Suppressor macrophage (primary cell): ENCODE measurements at places on chromosomes 6 and 20.

DNA sequence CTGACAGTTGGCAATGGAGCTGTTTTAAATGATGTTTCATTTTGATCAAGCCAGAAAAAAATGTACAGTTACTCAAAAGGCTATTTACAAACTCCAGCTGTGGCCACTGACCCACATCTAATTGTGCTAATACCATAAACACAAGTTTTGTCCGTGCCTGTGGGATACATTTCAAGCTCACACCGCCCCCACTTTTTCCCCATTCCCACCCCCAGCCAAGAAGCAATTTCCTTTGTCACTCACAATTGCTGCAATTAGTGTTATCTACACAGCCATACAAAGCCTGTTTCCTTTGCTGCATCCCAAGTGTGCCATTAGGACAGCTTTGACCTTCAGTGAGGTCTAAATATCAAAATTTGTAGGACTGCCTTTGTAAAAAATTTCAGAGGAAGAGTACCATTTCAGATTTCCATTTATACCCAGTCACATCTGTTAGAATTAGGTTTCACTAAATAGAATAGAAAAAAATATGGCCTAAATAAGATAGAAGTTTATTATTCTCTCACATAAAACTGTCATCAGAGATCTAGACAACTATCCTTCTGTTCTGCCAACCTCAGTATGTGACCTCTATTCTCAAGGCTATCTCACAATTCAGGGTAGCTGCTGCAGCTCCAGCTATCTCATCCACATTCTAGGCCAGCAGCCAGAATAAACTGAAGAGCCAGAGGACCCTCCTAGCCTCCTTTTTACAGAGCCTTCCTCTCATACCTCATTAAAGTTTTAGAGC is 202.6 kb downstream of the NFATC2 start:
- DNase-seq, result no peak

GRCh38 chr20:47274401-47275108 is 81.9 kb downstream of the ZMYND8 start:
- peak; percentile 92 for DNase-seq

DNA sequence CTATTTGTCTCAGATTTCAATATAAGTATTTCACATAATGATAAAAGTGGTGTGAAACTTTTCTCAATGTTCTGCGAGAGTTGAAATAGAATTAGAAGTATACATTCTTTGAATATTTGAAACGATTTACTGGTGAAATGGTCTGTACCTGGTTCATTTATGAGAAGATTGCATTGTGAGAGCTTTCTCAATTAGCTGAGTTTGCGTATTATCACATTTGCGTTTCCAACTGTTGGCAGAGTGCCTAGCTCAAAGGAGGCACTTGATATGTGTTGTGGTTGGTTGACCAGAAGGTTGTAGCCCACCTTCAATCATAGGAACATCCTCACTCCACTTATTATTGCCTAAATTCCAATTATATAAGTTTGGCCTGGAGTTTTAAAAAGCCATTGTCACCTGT is 58.8 kb upstream of the EXOC2 start:
- DNase-seq, result no peak

- DNase-seq, result no peak
These were observed 190.4 kb upstream of the MCHR2 start for GRCh38 chr6:100184473-100184872.

GRCh38 chr6:105936972-105937371 is 149.2 kb upstream of the PRDM1 start:
- DNase-seq, result no peak

DNA sequence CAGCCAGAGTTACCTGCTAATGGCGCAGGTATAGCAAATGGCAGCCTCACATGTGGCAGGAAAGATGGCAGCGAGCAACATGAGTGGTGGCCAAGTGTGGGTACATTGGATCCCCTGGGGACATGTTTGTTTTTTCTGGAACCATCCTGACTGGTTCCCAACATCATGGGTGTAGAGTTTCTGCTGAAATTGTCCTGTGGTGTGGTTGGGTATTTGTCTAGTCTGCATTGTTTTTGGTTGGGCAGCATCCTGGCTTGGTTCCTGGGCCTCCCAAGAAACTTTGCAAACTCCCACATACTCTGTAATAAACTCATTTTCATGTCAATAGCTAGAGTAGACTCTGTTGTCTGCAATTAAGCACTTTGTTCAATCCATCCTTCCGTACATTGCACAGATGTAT is 282.6 kb downstream of the CDC5L start:
- no peak for DNase-seq

GRCh38 chr6:34200340-34200971 is 36.2 kb upstream of the HMGA1 start:
- DNase-seq, result no peak

- DNase-seq, result no peak
These were observed 21.1 kb downstream of the SCUBE3 start for GRCh38 chr6:35234901-35235300.

DNA sequence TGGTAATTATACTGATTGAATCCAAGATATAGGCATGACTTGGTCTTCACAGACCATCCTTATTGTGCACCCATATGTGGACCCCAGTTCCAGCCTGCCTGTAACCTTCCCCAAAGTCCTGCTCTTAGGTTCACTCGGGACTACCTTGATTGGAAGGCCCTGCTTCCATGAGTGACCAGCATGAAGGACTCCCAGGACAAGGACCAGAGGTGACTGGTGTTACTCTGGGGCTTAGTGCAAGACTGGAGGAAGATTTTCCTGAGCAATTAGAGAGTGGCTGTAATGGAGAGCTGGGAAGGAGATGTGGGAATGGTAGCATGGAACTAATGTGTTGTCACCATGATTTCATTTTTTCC is 15.1 kb downstream of the BRD2 start:
- no peak for DNase-seq

- DNase-seq, result no peak
These were observed 247.9 kb downstream of the CDH4 start for GRCh38 chr20:61499859-61500554.

GRCh38 chr6:125104425-125104824 is 49.1 kb upstream of the TPD52L1 start:
- DNase-seq, result no peak

DNA sequence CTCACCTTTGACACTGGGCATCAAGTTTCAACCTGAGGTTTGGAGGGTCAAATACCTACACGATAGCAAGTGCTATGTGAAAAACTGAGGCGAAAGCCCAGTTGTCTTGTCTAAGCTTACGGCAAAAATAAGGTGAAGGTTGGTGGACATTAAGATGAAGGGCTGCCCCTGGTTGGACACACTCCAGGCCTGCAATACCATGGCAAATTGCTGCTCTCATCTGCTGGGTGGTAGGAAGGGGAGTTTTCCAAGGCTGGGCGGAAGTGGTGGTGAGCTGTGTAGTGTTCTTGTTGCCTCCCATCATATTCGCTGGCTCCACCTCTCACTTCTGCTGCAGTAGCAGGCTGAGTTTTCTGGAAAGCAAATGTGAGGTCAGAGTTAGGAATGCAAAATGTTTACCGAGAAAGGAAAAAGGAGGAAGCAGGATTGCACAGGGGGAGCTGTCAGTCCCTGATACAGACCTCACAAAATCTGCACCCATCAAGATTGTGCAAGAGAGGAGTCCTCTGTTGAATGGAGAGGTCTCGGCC is 33.7 kb downstream of the SCP2D1 start:
- DNase-seq, result no peak

GRCh38 chr20:17912916-17913315 is 55.7 kb downstream of the SNX5 start:
- DNase-seq, result no peak

DNA sequence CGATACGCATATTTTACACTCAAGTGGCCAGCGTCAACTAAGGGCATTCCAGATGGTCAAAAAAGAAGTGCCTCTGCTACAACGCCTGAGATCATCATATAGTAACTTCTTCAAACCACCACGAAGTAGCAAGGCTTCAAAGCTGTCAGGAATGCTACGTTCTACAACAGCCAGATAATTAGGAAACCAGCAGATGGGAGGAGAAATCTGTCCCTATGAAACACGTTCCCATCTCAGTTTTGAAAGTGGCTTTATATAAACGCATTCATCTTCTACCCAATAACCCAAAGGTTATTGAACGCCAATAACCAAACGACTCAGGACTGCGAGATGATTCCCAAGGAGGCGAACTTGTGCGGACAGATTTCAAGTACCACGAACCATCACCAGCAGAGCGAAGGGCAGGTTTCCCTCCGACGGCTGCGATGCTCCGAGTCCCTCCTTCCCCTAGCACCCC is 1.2 kb downstream of the ABHD12 start:
- peak; percentile 61 for DNase-seq

- DNase-seq, result no peak
These were observed 31.5 kb downstream of the NINL start for GRCh38 chr20:25553819-25554296.

DNA sequence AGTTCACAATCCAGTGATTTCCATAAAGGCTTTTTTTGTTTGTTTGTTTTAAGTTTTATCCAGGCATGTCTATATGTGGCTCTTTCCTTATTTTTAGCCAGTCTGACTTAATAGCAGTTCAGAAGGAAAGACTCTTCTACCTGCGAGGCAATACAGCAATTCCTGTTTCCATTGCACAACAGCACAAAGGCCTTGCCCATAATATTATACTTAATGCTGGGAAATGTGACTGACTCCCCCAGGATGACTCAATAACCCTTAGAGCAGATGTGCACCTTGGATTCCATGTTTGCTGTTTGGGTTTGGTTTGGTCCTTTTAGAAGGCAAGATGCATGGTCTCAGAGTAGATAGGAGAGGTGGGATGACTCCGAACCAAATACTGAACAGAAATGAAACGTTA is 184.1 kb downstream of the MTFR2 start:
- no peak for DNase-seq

DNA sequence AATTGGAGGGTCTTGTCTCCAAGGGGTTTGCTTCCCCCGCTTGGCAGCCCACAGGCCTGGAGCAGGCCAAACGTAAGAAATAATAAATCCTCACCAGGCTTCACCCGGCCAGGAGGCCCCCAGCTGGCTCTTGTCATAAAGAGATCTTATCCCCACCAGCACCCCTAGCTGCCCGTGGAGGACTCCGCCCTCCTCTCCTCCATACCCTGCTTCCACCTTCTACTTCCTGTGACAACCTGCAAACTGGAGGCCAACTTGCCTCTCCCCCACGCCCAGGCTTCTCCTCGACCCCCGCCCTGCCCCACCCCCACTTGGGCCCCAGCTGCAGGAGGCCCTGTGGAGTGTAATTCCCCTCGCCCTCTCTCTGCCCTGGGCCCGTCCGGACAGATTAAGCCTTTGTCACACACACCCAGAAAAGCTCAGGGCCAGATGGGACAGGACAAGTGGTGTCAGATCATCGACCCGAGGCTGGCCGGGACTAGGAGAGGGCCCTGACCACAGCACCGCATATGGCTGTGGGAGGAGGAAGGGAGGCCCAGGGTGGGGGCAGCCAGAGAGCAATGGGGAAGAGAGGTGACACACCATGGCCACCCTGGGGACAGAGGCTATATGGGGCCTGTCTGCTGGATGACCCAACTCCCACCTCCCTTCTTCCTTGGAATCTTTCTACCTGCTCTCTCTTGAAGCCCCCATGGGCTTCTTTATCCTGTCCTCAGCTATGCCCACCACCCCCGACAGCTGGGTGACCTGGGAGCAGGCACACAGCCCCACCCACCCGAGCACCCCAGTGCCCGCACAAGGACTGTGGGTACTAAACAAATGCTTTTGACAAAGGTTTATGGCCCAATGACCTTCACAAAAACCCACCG is 3.9 kb downstream of the NOL4L start:
- peak; percentile 78 for DNase-seq

DNA sequence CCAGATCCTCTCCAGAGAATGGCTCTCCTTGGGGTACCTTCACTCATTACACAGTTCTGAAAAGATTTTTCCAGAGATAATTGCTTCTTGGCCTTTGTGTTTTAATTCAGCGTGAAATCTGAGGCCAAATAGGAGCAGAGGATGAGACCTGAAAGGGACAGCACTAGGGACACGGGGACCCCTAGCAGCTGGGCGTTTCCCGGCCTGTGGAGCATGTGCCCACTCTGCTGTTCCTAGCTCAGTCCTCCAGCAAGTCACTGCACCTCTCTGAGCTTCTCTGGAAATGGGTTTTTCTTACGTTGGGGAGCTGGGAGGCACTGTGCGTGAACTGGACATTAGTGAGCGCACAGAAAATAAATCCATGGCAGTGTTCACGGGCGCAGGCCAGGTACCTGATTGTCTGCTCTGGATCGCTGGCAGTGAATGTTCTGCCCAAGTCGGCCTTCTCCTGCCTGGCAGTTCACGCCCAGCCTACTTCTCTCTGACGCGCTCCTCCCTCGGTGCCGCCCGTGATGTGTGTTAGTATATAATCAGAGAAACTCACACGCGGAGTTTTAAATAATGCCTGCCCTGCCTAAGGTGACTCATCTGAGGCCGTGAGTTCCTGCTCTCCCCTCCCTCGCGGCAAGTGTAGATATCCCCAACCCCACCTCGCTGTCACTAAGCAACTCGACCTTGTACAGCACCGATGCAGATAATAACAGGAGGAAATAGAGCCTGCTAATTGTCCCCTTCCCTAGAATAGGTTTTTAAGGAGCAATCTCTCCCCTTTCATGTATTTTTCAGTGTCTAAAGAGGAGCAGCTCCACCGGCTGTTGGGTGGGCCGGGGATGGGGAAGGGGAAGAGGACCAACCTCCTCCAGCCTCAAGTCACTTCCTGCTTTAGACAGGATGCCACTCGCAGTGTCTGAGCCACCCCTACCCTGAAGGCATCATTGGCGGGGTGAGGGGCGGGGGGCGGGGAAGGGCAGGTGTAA is 2.7 kb upstream of the TUBB2A start:
- no peak for DNase-seq

DNA sequence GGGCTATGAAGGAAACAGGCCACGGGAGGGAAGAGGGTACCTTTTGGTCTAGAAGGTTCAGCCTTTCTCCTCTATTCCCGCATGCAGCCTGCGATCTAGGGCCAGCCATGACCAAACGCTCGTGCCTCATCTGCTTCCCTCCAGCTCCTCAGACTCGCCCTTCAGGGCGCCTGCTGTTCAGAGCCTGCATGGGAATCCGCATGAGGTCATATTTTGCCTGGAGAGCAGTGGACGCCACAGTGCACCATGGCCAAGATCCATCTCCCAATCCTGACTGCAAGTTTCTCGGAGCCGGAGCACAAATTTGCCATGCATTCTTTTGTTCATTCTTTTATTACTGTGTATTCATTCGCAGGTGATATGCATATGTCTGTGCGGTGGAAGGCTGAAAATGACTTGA is 608.1 kb downstream of the QKI start:
- DNase-seq, result no peak

- no peak for DNase-seq
These were observed 152.4 kb downstream of the SOBP start for GRCh38 chr6:107642095-107642860.

- DNase-seq, result peak; percentile 37
These were observed 51.5 kb downstream of the COL19A1 start for GRCh38 chr6:69917834-69918233.

DNA sequence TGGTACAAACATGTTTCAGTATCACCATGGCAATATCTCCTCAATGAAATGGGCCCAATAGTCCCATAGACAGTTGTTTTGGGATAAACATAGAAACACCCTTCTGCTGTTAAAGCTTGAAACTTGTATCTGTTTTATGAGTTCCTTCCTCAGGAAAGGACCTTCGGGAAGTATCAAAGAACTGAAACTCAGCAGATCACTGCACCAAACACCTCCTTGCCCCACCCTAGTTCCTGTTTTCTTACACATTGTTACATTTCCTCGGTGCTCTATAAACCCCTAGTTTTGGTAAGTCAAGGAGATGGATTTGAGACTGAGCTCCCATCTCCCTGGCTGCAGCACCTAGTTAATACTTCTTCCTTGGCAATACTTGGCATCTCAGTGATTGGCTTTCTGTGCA is 73.8 kb upstream of the ECI2 start:
- DNase-seq, result peak; percentile 25

GRCh38 chr20:22619806-22620205 is 35.4 kb upstream of the FOXA2 start:
- DNase-seq, result no peak
